Keratinocyte (primary cell): ENCODE measurements at places on chromosomes 7 and 10. TPM values are rescaled to one million over a fixed set of nuclear protein-coding genes. Genes with fewer than 3 reads are reported as not detected.

Gene GNAT3
- not detected in 3 replicates for polyA plus RNA-seq

Gene GARIN1A
- polyA plus RNA-seq = 0.69 to 1.1 TPM (median 0.87 TPM) in 3 replicates

Gene ZNF479
- polyA plus RNA-seq = not detected in 3 replicates

GRCh38 chr7:36202398-36202797 is 49.3 kb downstream of the EEPD1 start:
- H3K27me3 ChIP-seq = no peaks in the 10 kb centered on the region
- H3K36me3 ChIP-seq = no peaks in the 10 kb centered on the region
- no peak for DNase-seq
- H3K4me3 ChIP-seq = no peak overlapping the region
- no peaks in the 10 kb centered on the region for H3K4me1 ChIP-seq
- no peak overlapping the region for H3K27ac ChIP-seq

DNA sequence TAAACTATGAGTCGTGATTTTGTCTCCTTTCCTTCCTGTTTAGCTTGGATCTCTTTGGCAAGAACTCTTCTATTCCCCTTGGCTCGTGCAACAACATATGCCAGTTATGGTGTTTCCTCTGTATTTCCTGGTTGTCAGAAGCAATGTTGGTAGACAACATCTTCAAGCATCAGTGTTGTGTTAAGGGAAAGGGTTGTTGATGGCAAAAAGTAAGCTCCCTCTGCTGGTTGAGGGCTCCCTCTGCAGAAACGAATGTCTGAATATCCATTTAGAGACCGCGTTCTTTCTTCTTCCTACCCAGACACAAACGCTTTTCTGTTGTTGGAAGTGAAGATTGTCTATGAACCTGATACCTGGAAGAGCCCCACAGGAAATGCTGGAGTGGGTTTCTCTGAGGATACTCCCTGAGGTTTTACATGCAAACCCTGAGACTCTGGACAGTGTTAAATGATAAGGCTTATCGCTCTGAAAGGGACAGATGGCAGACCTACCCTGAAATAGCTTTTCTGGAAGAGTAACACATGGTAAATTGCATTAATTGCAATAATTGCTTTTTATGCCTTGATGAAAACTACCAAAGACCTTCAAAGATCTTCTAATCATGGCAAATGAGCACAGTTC is 23.5 kb upstream of the C1QL3 start:
- H3K36me3 ChIP-seq = no peaks in the 10 kb centered on the region
- H3K27ac ChIP-seq = no peak overlapping the region
- DNase-seq = no peak
- no peaks in the 10 kb centered on the region for H3K4me1 ChIP-seq

- no peaks in the 10 kb centered on the region for H3K36me3 ChIP-seq
- H3K27ac ChIP-seq = no peak overlapping the region
- peaks cover 4% of the 10 kb centered on the region for H3K27me3 ChIP-seq
- no peak overlapping the region for H3K4me3 ChIP-seq
- peaks cover 4% of the 10 kb centered on the region for H3K4me1 ChIP-seq
Observed at GRCh38 chr7:43196379-43196778, 83.9 kb downstream of the HECW1 start.

DNA sequence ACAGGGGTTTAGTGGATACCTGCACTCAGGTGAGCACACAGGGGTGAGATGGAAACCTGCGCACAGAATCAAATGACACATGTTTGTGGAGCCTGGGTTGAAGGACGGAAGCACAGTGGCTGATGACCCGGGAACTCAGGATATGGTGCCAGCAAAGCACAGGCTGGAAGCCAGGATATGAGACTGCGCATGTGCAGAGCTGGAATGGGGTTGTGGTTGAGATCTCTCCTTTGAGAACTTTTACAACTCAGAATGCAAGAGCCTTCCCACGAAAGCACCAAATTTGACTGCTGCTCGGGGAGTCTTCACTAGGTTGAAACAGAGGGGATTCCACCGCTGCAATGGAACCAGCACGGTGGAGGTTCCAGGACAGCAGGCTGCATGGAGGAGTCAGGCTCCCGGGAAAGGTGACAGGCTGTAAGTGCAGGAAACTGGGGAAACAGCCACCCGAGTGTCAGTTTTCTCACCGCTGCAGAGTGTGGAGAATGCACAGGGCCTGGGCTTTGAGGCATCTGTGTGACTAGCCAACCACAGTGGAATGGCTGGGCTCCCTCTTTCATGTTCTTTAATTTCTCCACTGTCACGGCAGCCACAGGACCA is 133.4 kb upstream of the TCERG1L start:
- no peaks in the 10 kb centered on the region for H3K36me3 ChIP-seq
- H3K4me3 ChIP-seq = no peak overlapping the region
- no peak for DNase-seq
- H3K4me1 ChIP-seq = no peaks in the 10 kb centered on the region
- no peak overlapping the region for H3K27ac ChIP-seq
- H3K27me3 ChIP-seq = no peaks in the 10 kb centered on the region
